ENCODE measurements at places on chromosomes 3 and 15.

DNA sequence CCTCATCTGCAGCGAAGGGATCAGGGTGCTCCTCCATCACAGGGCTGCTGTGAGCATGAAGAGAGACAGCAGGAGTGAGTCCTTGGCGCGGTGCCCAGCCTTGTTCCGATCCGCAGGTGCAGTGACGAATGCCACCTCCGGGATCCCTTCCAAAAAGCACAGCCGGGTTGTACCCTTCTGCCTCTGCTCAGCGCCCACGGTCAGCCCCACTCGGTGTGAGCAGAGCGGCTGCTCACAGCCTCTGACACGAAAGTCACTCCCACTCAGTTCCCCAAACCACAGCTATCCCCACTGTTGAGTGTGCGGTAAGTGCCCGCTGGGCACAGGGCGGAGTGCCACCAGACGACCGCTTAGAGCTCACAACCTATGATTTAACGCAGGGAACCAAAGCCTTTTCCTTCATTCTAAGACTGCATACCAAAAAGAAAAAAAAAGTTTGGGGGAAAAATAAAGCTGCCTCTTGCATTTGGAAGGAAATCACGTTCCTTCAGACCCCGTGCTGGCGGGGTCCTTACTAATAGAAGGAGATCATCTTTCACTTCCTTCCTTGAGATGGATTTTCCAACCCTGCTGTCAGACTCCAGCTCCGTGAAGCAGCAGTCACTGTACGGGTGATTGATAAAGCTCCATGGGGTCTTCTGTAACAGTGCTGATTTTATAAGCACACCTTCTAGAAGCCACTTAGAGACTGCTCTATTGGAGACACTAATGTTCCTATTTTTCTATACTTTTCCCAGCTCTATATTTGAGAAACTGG is 34.7 kb upstream of the TUBGCP5 start:
- DNase-seq, result no peak

DNA sequence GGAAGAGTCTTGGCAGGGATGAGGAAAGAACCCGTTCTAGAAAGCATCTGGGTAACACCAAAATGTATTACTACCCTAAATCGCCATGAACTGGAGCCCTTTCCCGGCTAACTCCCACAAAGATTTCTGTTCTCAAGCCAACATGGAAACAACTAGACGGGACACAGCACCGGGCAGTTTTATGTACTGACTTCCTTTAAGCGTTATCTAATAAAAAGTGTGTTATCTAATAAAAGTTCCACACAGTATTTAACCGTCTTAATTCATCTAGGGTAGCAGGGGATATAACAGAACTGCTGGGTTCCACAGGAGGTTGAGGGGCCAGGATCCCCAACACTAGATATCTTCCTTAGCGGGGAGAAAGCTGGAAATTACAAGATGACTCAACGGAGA is 347 bp upstream of the C3orf62 start:
- DNase-seq, result no peak

DNA sequence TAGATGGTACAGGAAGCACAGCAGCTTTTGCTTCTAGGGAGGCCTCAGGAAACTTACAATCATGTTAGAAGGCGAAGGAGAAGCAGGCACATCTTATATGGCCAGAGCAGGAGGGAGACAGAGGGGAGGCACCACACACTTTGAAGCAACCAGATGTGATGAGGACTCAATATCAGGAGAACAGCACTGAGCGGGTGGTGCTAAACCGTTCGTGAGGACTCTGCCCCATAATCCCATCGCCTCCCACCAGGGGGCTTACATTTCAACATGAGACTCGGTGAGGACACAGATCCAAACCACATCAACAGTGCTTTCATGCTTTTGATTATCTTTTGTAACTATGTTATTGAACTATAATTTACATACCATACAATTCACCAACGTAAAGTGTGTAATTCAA is 7.6 kb upstream of the TMEM44 start:
- no peak for DNase-seq

DNA sequence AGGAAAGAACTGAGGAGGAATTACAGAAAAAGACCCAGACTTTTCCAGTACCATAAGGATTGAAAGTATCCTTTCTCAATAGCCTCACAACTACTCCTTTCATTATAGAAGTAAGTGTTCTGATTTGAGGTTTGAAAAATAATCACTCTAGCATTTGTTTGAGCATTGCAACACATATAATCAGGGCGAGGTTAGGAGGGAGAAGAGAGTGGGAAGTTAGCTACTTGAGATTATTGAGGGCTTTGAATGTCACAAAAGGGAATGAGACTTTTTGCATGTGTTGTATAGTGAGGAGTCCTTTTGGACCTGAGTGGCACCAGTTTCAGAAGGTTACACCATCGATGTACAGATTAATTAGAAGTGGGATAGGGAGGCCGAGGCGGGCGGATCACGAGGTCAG is 65.2 kb upstream of the TNIK start:
- no peak for DNase-seq

- peak; percentile 66 for DNase-seq
Measured at GRCh38 chr3:126959921-126960603, 22.9 kb upstream of the PLXNA1 start.

GRCh38 chr3:73461547-73461946 is 163.2 kb downstream of the PDZRN3 start:
- peak; percentile 65 for DNase-seq

DNA sequence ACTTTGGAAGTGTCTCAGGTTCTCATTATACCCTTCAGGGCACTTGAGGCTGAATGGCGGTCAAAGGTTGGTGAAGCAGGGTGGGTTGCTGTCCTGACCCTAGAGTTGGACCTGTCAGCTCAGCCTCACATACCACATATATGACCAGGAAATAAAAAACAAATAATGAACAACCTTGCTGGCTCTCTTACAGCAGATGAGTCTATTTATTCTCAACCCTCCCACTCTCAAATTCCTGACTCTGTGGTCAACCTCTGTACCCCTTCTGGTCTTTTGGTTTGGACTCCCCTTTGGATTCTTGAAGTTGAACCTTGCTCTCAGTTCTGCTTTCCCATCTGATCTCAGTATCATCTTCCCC is 16.9 kb downstream of the PPP2R3A start:
- no peak for DNase-seq

DNA sequence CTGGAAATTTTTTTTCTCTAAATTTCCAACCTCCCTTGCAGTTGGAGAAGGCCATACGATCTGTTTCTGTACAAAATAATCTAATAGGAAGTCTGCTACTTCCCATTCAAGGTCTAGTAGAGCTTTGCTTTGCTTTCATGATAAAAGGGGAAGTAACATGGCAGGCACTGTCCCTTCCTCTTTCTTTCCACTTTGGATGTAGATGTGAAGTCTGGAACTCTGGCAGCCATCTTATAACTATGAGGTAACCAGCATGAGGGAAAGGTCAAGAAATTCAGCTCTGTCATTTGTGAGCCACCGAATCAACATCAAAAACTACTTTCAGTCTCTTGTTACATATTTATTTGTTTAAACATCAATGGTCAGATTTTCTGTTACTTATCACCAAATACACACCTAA is 156.3 kb downstream of the MTHFS start:
- no peak for DNase-seq

All from HFFc6 (cell line).